A549 treated with ZK216348 at 1 μM for 4 hours (cell line): ENCODE measurements at places on chromosomes 16 and 17. TPM values are rescaled to one million over a fixed set of nuclear protein-coding genes. Genes with fewer than 3 reads are reported as not detected.

Gene ARL4D
- 15.4 to 28.0 TPM (median 23.1 TPM) in 5 replicates for total RNA-seq

Gene KRT222
- 0.41 to 1.1 TPM (median 0.59 TPM) in 5 replicates for total RNA-seq

Gene SPHK1
- 31.3 to 55.5 TPM (median 45.6 TPM) in 5 replicates for total RNA-seq

Gene YBX2
- 0.19 to 0.84 TPM (median 0.47 TPM) in 5 replicates for total RNA-seq

Gene NLRC3
- total RNA-seq: 0.04 to 0.05 TPM in 2 of 5 replicates, not detected in the others
